ENCODE measurements at places on chromosomes 6 and 20.

DNA sequence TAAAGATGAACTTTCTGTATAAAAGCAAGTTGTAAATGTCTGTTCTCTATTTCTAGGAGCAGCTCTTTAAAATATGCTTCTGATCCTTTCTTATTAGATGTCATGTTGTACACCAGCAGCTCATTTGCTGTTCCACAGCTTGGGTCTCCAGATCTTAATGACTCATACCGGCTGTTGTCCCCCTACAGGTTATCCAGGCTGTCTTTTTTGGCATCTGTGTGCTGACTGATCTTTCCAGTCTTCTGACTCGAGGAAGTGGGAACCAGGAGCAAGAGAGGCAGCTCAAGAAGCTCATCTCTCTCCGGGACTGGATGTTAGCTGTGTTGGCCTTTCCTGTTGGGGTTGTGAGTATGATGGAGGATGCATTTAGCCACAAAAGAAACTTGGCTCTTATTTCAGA, 76.0 kb downstream of the AIG1 start:
- DNase-seq, result no peak

GRCh38 chr6:36625158-36625919, 31.2 kb downstream of the SRSF3 start:
- DNase-seq, result peak; percentile 78

- DNase-seq, result no peak
These were observed 27.3 kb downstream of the RRBP1 start for GRCh38 chr20:17654649-17655285.

DNA sequence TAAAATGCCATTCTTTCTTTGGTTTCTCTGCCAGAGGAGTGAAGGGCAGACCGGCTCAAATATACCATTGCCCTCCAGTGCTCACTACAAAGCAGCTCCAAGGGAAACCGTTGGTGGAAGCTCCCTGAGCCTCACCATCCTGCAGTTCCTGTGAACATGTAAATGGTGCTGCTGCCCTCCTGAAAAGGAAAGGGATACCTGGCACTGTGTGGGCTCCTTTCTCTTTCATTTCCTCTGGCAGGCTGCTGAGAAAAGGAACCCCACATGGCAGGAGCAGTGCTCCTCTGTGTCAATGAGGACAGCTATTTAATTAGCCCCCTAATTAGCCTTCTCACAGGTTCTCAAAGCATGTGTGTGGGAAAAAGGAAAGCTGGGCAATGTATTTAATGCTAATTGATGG, 142.5 kb downstream of the KLHL32 start:
- no peak for DNase-seq

GRCh38 chr6:96923400-96923799, 1.1 kb upstream of the KLHL32 start:
- no peak for DNase-seq

GRCh38 chr20:63183422-63184146, 32.3 kb downstream of the YTHDF1 start:
- DNase-seq, result no peak

DNA sequence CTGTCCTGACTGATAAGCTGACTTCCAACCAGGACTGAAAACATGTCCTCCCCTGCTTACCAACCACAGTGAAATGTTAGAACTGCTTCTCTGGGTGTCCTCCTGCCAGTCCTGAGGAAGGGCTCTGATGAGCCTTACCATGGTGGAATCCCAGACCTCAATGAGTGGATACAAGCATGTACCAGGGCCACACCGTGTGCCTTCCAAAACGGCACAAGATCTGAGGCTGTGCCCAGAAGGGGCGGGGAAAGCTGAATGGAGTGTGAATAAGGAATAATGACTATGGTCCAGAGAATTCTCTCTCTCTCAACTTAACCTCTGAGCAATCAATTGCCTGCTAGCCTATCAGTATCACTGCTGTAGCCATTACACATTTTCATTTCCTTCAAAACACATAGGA, 51.7 kb downstream of the PDE10A start:
- DNase-seq, result no peak

- DNase-seq, result no peak
These were observed 5.1 kb downstream of the BEND3 start for GRCh38 chr6:107110200-107110599.

- DNase-seq, result no peak
These were observed 68.9 kb downstream of the FAM217A start for GRCh38 chr6:4010048-4010447.

DNA sequence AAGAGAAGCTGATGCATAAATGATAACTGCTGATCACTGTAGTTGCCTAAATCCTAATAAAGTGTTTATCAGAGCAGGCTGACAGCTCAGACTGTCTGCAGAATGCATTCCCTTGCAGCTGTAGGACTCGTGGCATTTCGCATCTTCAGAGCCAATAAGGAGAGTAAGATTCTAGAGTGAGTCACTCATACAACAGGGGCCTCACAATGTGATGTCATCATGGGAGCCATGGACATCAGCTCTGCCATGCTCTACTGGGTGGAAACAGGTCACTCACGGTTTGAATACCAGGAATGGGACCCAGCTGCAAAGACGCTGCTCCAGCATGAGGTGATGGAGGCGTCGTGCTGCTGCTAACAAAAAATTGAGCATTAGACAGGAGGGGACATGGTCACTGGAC, 7.4 kb downstream of the FAM209B start:
- no peak for DNase-seq

DNA sequence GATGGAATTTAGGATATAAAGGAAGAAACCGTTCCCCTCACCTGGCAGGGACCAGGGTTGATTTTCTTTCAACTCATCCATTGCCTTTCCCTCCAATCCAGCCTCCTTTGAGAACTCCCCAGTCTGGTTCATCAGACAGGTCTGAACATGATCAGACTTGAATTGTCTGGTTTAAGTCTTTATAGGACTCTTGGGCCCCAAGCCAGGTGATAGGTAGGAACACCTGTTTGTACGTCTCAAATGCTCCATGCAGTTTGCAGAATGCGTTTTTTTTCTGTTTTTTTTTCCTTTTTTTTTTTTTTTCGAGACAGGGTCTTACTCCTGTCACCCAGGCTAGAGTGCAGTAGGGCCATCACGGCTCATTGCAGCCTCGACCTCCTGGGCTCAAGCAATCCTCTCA, 4.1 kb upstream of the CEP250 start:
- no peak for DNase-seq

- no peak for DNase-seq
These were observed 382.1 kb downstream of the HACE1 start for GRCh38 chr6:104477569-104477968.

DNA sequence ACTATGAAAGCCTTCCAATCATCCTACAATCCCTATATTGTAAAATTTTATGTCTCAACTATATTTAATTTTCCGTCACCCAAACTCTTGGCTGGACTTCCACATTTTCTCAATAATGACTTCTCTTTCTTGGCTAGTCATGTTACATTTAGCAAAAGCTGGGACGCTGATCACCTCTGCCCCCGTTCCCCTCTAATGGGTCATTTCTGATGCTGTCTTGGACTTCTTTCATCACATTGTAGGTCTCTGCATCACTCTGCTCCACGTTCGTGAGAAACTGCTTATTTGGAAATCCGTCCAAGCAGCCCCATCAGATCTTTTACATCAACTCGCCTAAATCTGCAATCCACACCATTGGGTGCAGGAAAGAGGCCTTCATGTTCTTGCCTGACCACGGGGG, 203.8 kb downstream of the MYLK4 start:
- DNase-seq, result no peak

DNA sequence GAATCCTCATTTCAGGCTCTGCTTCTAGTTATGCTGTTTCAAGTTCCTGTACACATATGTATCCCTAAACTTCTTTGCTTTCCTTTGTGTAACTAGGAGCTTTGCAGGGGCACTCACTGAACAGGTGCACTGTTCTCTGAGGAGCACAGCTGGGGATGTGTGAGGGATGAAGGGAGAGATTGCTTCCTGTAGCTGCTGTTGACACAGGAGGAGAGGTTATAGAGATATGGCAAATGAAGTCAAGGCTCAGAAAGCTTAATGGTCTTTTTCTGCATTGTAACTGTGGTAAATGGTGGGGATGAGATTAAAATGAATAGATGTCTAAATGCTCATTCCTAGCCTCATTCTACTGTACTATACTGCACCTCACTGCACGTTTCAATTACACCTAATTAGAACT, 454.3 kb downstream of the BTBD3 start:
- DNase-seq, result no peak

DNA sequence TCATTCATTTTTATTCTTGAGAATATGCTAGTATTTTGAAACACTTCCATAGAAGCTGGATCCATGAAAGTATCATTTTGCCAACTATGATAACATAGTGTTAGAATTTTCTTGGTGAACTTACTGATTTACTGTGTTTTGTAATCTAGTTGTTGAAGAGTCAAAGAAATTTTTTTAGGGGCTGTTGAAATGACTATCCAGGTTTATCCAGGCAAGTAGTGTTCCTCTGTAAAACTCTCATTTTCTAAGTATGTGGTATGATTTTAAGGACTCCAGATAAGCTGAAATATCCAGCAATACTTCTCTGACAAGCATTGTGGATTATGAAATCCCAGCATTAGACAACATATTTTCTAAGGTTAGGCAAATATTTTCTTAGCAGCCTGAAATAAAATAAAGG, 95.9 kb downstream of the GRIK2 start:
- no peak for DNase-seq

DNA sequence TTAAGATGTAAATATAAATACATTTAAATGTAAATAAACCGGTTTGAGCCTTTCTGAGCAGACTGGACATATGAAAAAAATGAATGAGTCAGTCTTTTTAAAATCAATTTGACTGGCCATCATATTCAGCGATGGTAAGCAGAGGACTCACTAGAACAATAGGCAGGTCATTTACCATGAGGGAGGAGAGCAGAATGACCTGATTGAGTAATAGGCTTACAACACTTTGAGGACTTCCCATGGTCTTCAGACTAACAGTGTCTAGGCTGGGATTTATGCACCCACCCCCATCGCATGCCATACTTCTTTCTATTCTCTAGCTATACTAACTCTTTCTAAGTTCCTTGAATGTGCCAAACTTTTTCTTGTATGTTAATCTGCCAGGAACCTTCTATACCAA, 241.9 kb upstream of the RAB32 start:
- DNase-seq, result no peak

GRCh38 chr6:152380351-152380767, 256.8 kb downstream of the SYNE1 start:
- DNase-seq, result peak; percentile 55

DNA sequence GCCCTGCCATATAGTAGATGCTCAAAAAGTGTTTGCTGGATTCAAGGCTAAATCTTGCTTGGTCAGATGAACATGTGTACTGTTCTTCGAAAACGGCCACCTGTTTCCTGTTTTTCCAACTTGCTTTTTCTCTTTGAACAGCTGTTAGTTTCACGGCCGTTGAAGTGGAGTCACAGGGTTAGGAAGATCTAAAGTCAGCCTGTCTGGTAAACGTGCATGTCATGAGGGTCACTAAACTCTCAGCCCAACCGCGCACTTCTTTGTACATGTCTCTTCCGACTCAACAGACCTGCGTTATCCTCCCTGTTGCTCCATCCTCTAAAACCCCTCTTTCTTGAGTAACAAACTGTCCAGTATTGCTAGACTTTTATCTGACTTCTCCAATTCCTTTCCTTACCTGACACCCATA, 93.2 kb upstream of the MAN1A1 start:
- DNase-seq, result no peak

DNA sequence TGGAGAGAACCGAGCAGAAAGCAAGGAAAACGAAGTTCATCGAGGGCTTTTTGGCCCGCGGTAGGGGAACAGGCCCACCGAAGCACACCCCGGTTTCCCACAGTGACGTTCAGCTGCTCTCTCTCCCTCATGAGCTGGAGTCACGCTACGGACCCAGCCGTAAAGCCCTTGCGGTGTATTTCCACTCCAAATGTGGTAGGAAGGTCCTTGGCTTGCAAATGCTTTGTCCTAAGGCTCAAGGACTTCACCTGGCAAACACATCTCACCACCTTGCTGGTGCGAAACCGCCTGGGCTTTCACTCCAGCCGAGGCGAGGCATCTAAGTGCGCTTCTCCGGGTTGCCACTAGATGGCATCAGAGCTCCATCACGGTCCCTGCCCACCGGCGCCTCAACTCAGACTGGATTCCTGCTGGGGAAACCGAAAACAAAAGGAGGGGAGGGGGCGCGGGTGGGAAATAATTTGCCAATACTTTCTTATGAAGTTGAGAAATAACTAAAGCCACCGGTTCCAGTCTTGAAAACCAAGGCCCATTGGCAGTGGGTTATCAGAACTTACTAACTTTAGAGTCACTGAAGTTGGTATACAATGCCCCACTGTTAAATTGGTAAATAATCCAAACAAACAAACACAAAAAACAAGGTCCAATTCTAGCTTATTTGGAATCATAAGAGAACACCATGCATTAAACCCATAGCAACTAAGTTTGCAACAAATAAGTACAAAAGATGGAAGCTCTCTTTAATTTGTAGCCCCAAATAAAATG, 13.4 kb upstream of the FOXC1 start:
- no peak for DNase-seq

DNA sequence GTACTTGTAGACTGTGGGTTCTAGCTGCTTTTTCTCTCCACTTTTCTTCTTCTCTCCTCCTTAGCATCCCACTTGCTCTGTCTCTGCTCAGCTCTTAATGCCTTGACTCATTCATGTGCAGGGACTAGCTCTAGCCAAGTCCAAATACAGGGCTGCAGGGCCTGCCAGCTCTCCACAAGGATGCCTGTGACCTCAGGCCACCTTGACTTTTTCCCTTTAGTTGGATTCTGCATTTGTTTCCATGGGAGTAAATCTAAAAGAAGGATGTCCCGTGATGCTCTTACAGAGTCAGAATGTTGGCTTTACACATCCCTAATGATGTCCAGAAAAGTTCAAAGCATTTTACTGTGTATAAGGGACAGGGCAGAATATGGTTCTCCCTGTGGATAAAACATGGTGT, 101.8 kb upstream of the PREP start:
- no peak for DNase-seq

DNA sequence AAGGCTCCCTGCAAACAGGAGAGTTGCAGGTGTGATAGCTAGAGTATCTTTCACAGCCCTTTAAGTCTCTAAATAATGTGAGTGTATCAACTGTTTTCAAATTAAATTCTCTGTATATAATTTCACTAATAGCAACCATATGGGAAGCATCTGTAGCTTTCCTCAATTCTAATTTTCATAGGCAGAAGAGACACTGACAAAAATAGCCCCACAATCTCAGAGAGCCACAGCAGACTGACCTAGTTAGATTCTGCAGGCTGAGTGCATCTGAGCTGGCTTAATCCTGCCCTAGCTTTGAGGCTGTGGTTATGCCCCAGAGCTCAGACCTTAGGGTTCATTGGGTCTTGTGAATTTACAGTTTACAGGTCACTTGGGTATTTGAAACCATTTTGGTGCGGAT, 63.9 kb downstream of the MAP7 start:
- no peak for DNase-seq

DNA sequence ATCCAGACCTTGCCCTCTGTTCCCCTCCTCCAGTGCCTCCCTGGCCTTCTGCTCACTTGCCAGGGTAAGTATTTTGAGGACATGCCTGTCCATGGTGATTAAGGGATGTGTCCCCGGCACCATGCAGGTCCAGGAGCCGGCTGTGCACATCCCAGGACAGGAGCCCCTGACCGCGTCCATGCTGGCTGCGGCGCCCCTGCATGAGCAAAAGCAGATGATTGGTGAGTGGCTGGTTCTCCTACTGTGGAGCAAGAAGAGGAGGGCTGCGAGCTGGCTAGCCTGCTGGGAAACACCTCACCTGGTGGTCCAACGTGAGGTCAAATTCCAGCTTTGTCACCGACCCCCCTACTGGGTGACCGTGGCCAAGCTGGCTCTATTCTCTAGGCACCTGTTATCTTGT, 23.7 kb downstream of the TOMM34 start:
- DNase-seq, result no peak

- DNase-seq, result no peak
These were observed 653 bp downstream of the NAA20 start for GRCh38 chr20:20017844-20018185.

- no peak for DNase-seq
These were observed 21.8 kb upstream of the AMD1 start for GRCh38 chr6:110852773-110853172.

GRCh38 chr20:32235331-32236047, 27.8 kb downstream of the POFUT1 start:
- no peak for DNase-seq

Data from GM04504 (cell line).